Stimulated activated CD8-positive, alpha-beta memory T cell treated with anti-CD3 and anti-CD28 coated beads, Interleukin-4, amount 100 ng/mL, for 1 hour (primary cell): ENCODE measurements at places on chromosomes 3 and 15.

DNA sequence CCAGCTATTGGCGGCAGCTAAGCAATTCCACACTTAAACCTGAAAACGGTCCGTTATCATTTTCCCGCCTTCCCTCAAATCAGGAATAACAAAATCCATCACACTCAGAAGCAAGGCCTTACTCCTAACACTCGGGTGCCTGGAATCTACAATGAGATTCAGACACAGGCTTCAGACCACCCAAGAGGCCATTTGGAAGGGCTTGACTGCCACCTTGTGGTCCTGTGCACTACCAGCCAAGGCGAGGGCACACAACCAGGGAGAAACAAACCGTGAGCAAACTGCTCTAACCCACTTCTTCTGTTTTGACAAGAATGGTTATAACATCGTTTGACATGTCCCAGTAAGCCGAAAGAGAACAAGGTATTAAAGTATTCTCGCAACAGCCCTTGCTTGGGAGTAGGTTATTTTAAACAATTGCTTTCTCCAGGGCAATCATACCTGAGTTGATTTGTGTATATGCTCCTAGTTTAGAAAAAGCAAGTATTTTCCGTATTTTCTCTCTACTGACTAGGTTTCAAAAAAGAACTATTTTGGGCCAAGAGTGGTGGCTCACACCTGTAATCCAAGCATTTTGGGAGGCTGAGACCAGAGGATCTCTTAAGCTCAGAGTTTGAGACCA lies 40.1 kb upstream of the TAFA4 start:
- DNase-seq, result no peak

GRCh38 chr15:95284492-95284891 lies 1046.0 kb upstream of the NR2F2 start:
- DNase-seq, result no peak

- DNase-seq, result peak; percentile 18
Measured at GRCh38 chr15:90143166-90143655, 40.9 kb upstream of the IDH2 start.

DNA sequence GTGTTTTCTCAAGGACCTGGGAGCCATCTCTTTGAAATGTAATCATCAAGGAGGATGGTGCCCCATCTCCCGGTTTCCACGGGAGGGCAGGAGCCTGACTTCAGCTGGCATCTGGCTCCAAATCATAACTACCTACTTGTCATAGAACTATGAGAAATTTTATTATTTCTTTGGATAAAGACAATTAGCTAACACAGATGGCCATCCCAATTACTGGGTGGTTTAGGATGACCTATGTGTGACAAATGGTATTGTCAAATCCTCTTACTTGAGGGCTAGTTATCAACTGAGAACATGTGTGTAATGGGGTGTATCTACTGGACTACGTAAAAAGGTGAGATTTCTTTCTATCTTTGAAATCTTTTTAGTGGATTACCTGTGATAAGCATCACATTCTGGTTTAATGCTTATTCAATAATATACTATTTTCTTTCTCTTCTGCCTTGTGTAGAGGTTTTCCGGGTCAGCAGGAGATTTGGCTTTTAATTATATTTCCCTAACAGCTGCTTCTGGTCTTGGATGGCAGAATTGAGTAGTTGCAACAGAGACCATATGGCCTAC lies 15.3 kb upstream of the PARP14 start:
- no peak for DNase-seq

- DNase-seq, result no peak
Measured at GRCh38 chr15:48560321-48561051, 85.0 kb downstream of the FBN1 start.

- DNase-seq, result no peak
Measured at GRCh38 chr15:41490355-41490754, 3.3 kb upstream of the ITPKA start.

GRCh38 chr3:106247902-106248684 lies 379.3 kb upstream of the CBLB start:
- DNase-seq, result no peak

DNA sequence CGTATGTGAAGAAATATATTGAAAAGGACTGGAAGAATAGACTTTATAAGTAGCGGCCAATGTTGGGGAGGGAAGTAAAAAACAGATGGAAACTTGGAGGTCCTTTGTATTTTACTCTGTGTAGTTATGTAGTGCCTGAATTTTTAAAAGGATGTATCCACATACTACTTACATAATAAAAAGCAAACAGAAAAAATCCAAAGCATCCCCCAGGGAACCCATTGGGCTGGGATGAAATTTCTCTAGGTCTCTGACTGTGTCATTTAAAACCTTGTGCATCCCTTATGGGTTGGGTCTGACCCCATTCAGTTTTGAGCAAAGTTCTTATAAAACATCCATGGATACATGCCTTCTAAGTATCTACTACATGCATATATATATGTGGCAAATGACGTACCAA lies 141.1 kb downstream of the NR1D2 start:
- no peak for DNase-seq

DNA sequence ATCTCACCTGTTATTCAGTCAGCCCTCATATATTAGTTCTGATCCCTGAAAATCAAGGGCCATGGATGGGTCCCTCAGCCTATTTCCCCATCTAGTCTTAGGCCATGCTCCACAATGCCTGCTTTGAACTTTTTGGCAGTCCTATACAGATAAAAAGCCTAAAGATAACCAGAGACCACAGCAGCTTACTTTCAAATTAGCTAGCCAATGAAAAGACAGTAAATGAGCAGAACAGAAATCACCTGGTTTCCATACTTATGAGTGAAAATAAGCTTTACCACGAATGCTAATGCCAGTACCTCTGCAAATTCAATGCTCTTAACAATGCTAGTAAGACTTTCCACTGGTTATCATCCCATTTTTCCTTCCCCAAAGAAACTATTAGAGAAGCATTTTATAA lies 141.6 kb upstream of the SPRED1 start:
- no peak for DNase-seq

DNA sequence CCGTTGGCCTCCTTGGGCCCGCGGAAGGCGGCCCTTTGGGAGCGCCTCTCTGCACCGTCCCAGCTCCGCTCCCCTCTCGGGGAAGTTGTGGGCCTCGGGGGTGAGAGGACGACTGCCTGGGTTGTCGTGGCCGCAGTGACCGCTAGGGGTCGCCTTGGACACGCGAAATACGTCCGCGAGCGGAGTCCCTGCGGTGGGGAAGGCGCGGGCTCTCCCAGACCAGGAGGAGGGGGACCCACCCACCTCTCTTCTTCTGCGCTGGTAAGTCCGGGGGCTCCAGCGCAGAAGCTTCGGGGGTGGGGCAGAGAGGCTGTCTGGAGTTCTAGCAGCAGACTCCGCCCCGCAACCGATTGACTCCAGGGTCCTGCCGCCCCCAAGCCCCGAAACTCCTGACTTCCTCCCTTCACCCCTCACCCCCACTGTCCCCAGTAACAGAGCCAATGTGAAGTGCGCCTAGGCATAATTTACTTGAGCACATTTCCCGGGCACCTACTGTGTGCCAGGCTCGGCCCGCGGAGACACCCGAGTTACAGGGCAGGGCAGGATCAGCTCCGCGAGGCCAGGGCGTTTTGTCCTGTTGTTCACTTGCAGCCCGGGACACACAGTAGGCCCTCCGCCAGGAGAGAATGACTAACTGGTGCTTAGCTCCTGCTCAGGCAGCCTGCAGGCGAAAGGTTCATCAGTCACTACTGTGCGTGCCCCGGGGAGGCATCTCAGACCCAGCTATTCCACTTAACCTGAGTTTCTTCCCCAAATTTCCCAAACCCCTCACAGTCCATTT lies 32.8 kb downstream of the DNASE1L3 start:
- DNase-seq, result peak; percentile 78

DNA sequence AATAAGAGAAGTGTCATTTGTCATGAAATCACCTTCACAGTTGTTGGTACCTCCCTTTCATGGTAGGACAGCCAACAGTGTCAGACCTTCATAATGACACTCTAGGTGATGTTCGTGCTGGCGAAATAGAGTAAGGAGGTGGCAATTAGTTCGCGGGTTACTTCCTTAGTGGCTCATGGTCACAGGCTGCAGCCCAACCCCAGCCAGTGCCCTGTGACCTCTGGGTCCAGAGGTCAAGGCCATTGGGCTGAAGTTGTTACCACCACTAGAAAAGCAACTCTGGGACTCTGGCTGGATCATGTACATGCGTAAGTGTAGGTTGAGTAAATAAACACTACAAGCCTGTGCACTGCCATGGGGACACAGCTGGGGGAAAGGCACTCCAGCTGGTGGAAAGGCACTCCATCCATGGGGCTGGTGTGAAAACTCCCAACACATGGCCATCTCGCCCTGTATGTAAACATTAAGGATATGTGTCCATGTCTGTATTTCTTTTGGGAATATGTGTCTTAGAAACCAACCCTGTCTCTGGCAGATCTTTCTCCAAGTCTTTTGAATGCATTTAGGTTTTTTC lies 106.7 kb downstream of the RYK start:
- DNase-seq, result no peak

GRCh38 chr15:101277943-101278564 lies 769 bp upstream of the SELENOS start:
- DNase-seq, result no peak

DNA sequence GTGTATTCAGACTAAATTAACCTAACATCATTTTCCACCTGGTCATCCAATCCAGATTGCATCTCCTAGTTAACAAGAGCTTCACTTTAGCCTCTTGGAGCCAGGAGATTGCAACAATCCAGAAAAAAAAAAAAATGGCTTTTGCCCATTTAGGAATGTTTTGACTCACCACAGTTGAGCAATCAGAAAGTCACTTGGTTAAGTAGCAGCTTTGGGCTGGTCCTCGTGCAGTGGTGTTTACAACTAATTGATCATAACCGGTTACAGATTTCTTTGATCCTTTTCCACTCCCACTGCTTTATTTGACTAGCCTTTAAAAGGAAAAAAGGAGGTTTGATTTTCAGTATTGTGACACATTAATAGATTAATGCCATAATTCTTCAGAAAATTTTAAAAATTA lies 688.8 kb upstream of the CCDC54 start:
- DNase-seq, result no peak
